ENCODE measurements at places on chromosomes 2 and 18.
A peak's percentile ranks its signal among the peaks of the same experiment; 100 is the strongest.

DNA sequence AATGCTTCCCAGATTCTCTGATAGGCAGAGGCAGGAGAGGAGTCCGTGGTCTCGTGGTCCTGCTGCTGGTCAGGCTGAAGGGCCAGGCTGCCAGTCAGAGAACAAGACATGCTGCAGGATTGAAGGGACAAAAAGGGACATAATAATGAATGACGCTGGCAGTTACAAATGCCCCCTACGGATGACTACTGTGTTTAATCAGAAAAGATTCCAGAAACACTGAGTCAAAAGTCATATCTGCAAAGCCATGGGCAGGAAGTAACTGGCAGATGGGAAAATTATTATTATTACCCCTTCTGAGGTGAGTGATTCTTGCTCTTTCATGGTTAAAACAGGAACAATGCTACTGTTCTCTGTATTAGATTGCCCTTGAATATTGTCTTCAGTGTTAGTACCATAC, 19.0 kb downstream of the LCT start:
- no peak for DNase-seq

DNA sequence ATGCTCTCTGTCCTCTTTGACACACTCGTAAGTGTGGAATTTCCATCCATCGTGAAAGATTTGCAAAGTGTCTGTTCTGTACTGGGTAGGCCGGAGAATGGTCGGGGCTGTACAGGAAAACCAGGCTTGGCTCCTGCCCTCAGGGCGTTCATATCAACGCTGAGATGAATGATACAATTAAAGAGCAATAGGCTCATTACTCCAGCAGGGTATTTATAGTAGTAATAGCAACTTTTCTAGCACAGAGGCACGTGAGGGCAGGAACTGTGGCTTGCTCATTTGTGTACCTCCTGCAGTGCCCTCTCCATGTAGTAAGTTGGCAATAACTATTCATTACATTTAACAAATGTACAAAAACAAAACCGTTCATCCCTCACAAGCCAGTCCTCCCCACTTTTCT, 5.3 kb upstream of the NCK2 start:
- no peak for DNase-seq

GRCh38 chr2:188810586-188810985, 163.6 kb upstream of the COL3A1 start:
- DNase-seq, result no peak

DNA sequence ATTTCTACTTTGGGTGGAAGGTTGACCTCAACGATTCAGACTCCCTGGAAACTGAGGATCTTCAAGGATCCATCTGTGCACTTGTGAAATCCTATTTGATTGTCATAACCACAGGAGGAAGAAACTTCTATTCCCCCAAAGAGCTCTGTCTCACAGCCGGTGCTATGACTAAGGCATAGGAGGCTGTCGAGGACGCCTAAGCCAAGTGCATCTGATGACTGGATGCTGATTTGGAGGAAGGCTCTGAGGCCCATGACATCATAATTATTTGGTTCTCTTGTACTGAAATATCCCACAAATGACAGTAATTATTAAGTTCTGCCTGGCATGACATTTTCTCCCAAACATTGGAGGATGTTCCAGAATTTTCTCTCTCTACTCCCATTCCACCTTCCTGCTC, 13.8 kb upstream of the KCNF1 start:
- no peak for DNase-seq

DNA sequence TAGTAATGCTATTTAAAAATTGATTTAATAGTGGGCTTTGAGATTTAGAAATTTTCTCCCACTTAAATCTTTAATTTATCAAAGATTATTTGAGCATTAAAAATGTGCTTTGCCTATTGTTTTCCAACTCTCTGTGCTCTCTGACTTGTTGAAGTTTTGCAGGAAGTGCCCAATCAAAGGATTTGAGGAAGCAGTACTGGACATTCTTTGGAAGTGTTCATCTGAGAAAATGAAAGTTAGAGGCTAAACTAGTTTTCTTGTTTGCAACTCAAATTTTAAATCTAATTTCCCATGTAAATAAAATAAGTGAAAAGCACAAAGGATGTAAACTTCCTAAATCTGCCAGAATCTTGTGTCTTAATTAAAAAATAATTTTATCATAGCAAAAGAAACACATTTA, 89.1 kb downstream of the CAMKMT start:
- no peak for DNase-seq

DNA sequence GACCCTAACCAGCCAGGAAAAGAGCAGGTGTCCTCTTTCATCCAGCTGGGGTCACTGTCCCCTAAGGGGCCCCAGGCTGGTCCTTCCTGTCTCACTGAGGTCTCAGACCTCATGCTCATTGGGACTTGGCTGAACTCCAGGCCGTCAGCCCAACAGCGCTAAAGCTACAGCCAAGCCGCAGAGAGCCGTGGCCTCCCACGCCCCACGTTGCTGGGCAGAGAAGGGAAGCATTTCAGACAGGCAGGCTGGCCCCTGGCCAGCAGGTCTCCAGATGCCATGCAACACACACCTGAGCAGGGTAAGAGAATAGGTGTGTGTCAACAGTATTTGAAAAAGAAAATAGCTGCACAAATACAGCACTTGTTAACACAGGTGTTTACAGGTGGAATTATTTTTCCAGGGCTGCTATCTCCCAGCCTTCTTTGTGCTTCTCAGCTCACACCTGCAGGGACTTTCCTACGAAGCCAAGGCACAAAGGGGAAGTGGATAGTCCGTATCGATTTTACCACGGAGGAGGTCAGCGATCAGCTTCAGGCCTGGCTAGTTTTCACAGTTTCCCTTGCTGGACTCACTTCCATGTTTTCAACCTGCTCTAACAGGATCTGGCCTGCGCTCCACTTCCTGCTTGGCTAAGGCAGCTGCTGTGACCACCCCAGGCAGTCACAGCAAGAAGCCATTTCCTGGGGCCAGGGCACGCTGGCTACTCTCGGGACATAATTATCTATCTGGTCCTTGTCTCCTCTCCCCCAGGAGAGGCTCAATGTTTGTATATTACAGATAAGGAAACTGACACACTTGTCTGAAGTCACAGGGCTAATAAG, 156.1 kb upstream of the ID2 start:
- DNase-seq, result no peak

GRCh38 chr18:11119550-11119949, 29.8 kb downstream of the PIEZO2 start:
- DNase-seq, result no peak

- DNase-seq, result no peak
These were observed 441.7 kb upstream of the HNMT start for GRCh38 chr2:137522620-137523011.

- no peak for DNase-seq
These were observed 48.0 kb upstream of the ITM2C start for GRCh38 chr2:230816735-230817134.

DNA sequence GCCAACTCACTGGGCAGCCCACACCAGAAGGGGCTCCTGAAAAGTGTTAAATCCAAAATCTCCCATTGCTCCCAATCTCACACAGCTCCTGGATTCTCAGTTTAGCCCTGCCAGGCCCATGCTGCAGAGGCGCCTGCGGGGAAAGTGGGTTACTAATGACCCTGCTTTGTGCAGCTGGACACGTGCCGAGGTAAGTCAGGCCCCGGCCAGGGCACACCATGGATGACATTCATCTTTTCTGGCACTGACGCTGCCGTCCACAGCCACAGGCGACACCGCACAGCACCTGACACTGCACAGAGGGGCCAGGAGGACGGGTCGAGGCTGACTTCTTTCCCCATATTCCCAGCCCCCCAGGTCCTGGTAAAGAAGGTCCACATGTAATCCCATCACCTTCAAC, 193.5 kb downstream of the EIPR1 start:
- DNase-seq, result no peak

DNA sequence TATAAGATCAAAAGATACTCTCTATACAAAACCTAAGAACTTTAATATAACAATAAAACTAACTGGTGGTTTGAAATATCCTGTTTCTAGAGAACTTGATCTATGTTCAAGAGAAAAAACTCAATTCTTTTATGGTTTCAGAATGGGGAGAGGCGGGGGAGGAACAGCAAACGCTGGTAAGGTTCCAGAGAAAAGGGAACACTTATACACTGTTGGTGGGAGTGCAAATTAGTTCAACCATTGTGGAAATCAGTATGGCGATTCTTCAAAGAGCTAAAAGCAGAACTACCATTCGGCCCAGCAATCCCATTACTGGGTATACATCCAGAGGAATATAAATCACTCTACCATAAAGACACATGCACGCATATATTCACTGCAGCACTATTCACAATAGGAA, 17.2 kb downstream of the FAM98A start:
- DNase-seq, result no peak

- DNase-seq, result no peak
These were observed 73.6 kb downstream of the OTX1 start for GRCh38 chr2:63124218-63124617.

GRCh38 chr2:120701096-120701495, 34.6 kb upstream of the GLI2 start:
- no peak for DNase-seq

DNA sequence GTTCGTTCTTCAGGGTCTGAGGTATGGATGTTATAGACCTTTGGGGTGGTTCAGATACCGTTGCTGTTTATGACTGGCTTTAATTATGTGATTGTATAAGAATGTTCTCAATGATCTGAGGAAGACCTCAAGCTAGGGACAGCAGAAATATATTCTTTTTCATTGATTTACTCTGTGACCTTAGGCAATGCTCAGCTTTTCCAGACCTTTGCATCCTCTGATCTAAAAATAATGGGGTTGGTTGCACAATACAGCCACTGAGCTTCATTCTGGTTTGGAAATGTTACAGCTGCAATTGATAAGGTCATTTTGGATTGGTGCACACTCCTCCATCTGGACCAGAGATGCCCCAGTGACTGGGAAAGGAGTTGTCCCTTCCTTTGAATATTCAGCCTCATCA, 17.2 kb upstream of the CABYR start:
- no peak for DNase-seq

DNA sequence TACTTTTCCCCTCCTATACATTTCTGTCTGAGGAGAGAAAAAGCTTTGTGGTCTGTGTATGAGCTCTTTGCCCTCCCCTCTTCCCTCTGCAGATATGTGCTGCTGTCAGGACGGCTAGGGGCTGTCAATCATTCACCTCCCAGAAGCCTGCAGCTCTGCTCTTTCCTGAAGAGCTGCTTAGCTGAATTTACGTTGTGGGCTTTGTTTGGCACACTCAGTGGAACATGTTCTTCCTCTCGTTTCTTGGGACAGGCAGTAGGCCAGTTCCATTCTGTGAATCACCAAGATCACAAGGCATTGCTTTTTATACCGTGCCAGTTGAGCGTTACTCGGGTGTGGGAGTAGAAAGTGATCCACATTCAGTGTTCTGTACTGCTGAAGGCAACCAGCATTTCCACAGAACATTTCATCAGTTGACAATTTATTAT, 136.7 kb downstream of the LAMA3 start:
- peak; percentile 7 for DNase-seq

DNA sequence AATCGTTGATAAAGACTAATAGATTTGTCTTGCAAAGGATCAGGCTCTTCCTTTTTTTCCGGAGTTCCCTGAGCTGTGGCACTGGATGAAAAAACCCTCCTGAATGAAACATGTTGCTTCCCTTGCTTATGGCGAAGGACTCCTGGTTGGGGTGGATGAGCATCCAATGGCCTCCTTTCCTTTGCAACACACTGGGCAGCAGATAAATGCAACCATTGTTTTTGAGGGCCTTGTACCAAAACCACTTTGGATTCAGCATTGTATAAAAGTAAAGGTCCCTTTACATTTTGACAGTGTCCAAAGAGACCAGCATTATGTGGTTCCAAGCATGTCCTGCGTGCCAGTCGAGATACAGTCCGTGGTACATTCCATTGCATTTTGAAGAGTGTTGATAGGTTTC, 44.7 kb downstream of the FAM210A start:
- DNase-seq, result no peak

- DNase-seq, result no peak
These were observed 3.0 kb upstream of the CNGA3 start for GRCh38 chr2:98343285-98343684.

DNA sequence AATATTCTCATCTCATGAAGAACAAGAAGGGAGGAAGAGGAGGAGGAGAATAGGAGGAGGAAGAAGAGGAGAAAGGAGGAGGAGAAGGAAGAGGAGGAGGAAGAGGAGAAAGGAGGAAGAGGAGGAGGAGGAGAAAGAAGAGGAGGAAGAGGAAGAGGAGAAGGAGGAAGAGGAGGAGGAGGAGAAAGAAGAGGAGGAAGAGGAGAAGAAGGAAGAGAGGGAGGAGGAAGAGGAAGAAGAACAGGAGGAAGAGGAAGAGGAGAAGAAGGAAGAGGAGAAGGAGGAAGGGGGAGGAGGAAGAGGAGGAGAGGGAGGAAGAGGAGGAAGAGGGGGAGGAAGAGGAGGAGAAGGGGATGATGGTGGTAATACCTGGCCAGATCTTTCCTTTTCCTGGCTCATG, 70.0 kb upstream of the PTPRM start:
- no peak for DNase-seq

DNA sequence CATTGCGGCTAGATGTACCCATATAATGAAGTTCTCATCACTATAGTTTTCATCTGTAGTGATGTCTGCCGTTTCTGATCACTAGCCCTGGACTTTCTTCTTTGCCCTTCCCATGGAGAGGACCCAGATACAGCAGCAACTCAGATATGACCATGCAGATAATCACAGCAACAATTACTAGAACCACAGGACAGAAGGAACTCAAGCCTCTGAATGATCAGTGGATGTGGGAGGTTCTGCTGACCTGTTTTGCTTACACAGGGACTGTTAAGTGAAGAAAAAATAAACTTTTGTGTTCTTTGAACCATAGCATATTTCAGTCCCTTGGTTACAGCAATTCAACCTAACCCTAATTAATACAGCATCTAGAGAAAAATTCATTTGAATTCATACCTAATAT, 62.7 kb downstream of the ACVR1 start:
- DNase-seq, result no peak

GRCh38 chr2:113992090-113992489, 102.2 kb downstream of the ACTR3 start:
- DNase-seq, result no peak

- no peak for DNase-seq
These were observed 271.7 kb upstream of the FN1 start for GRCh38 chr2:215707608-215708007.

DNA sequence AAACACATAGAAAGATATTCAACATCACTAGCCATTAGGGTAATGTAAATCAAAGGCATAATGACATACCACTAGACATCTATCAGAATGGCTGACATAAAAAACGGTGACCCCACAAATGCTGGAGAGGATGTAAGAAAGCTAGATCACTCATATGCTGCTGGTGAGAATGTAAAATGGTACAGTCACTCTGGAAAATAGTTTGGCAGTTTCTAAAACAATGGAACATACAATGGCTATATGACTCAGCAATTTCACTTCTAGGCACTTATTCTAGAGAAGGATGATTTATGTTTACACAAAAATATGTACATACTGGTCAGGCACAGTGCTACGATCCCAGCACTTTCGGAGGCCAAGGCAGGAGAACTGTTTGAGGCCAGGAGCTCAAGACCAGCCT, 87.3 kb downstream of the COLEC12 start:
- DNase-seq, result no peak

- DNase-seq, result no peak
These were observed 39.6 kb upstream of the NEMP2 start for GRCh38 chr2:190574169-190574568.
